Activated T-cell treated with anti-CD3 and anti-CD28 coated beads for 24 hours (primary cell): ENCODE measurements at places on chromosomes 7 and 10.

- no peak for DNase-seq
These were observed 117.1 kb upstream of the GATA3 start for GRCh38 chr10:7937315-7937945.

DNA sequence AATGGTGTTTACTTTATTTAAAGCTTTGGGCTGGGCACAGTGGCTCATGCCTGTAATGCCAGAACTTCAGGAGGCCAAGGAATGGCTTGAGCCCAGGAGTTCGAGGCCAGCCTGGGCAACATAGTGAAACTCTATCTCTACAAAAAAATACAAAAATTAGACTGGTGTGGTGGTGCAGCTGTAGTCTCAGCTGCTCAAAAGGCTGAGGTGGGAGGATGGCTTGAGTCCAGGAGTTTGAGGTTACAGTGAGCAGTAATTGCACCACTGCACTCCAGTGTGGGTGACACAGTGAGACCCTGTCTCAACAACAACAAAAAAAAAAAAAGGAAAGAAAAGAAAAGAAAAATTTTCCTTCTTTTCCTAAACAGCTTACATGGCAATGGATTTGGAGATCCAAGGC, 22.0 kb downstream of the SLC16A9 start:
- DNase-seq, result no peak

- no peak for DNase-seq
These were observed 45.1 kb upstream of the ODAD2 start for GRCh38 chr10:28043941-28044340.

GRCh38 chr7:112481833-112482670, 1.3 kb downstream of the LSMEM1 start:
- DNase-seq, result no peak

GRCh38 chr7:99406557-99406956, 1.8 kb downstream of the PDAP1 start:
- no peak for DNase-seq

GRCh38 chr10:32687546-32687945, 241.6 kb downstream of the CCDC7 start:
- no peak for DNase-seq

- DNase-seq, result no peak
These were observed 305.1 kb downstream of the PTPRN2 start for GRCh38 chr7:158282461-158283001.

DNA sequence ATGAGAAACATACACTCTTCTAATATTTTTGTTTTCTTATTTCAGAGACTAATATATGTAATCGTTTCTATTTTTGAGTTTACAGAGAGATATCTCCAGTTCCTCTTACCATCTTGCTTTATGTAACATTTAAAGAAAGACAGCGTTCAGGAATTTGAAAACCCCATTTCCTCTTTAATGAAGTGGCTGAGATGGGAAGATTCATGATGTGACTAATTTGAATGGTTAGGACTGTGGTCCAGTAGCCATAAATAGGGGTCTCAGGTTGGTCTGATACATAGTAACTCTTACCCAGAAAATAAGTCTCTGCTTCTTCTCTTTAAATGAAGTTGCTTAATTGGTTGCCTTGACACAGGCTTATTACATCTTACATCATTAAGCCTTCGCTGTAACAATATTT, 6.9 kb downstream of the KMT2E start:
- DNase-seq, result no peak

GRCh38 chr10:36089790-36090440, 447.8 kb upstream of the FZD8 start:
- DNase-seq, result no peak

DNA sequence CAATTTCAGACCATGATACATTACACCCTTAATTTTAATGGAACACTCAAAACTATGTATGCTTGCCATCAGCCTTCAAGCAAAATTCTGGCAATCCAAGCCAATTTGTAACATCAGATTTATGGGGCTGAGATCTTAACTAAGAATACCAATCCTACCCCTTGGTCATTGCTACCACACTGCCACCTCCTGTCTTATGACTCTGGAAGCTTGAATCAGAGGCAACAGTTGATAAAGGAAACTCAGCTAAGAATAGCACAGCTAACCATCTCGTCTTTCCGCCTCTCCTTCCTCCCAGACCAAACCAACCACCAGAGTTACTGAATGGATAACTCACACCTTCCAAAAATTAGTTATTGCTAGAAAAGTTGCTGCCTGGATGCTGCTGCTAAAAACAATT, 7.4 kb downstream of the IGF2BP3 start:
- no peak for DNase-seq
